ENCODE measurements at places on chromosomes 6 and 20.
A peak's percentile ranks its signal among the peaks of the same experiment; 100 is the strongest.

- DNase-seq = no peak
Observed at GRCh38 chr6:166747644-166748595, 120.9 kb upstream of the RPS6KA2 start.

DNA sequence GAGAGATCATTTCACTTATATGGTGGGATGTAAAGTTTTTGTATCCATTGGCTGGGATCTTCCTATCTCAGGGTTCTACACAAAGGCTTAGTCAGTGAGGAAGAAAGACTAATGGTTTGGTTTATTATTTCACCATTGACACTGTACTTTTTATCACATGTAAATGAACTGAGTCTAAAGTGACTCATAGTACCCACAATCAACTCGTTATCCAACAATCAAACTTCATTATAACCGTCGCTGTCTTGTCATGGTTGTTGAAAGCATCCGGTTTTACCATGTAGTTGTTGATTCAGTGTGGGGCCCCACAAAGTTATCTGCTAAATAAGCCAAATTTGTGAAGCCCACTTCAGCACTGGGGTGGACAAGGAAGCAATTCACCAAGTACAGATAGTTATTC is 55.8 kb upstream of the MTRF1L start:
- no peak for DNase-seq

DNA sequence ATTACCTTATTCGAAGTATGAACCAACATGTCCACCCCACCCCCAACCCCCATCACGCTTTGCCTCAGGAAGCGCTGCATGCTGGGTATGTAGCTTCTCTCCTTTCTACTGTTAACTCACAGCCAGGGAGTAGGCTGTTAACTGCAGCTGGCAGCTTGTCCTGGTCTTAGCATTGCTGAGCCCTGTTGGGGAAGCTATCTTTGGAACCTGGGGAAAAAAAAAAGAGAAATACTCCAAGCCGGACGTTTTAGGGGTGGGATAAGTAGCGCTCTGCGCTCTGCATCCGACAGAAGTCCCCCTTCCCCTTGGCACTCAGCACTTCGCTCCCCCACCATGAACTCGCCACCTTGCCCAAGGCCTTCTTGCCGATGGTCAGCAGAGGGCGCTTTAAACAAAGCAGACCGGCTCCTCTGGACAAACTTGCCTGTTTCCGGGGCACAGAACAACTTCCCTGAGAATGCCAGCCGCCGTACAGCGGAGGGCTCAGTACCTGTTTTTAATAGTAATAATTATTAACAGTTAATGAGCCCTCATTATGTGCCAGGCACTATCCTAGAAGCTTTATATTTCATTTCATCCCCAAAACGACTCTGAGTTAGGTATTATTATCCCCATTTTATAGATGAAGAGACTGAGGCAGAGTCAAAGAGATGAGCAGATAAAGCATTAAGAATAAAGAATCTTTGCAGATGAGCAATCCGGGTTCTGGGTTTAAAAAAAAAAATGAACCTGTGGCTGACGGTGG is 35.2 kb upstream of the MDFI start:
- DNase-seq = peak; percentile 68

GRCh38 chr6:104601721-104602120 is 258.0 kb downstream of the HACE1 start:
- no peak for DNase-seq

DNA sequence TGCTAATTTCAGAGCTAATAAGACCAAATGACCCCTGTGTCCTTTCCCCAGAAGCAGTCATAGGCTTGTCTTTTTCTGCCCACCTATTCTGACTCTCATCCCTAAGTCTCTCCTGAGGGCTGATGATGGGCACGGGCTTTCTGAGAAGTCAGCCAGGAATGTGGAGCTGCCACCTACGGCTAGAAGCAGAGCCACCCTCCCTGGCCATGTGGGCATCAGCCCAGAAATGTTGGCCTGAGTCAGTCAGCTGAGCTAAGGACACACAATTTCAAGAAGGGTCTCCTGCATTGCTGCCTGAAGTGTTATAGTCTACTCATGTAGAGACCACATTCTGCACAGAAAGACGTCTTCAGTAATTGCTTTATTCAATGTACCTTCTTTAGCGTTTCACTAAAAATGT is 17.1 kb downstream of the MYLIP start:
- no peak for DNase-seq

DNA sequence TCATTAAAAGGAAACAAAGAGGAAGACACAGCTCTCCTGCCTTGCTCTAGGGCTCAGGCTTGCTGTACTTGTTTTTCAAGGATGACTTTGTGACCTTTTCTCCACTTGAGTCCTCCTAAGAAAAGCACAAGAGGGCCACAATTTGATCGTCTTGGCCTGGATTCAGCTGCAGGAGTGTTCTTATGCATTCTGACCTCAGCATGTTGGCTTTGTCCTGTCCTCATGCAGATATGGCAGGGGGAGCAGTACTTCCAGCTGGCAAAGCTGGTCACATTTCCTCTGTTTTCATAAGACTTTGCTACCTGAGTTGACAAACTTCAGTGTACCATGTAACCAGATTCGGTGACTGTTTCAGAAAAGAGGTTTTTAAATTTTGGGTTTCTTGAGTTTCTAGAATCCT is 30.8 kb downstream of the KDM1B start:
- no peak for DNase-seq

DNA sequence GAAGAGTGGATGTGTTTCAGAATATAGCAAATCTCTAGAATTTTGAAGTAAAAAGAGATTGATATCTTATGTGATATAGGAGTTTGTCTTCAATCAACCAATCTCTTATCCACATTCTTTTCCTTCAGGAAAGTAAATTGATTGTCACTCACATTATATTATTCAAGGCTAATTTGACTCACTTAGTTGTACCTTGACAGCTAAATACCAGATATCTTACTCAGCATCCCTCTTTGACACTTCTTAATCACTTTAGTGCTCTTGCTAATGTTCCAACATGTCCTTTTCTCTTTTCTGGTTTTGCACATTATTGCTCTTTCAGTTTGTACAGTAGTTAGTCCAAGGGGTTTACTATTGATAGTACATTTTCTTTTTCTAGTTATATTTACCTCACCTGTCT is 286.9 kb upstream of the PTCHD4 start:
- no peak for DNase-seq

- no peak for DNase-seq
Observed at GRCh38 chr6:39850736-39851297, 58.6 kb downstream of the DAAM2 start.

- no peak for DNase-seq
Observed at GRCh38 chr20:48761023-48761785, 66.6 kb downstream of the PREX1 start.

DNA sequence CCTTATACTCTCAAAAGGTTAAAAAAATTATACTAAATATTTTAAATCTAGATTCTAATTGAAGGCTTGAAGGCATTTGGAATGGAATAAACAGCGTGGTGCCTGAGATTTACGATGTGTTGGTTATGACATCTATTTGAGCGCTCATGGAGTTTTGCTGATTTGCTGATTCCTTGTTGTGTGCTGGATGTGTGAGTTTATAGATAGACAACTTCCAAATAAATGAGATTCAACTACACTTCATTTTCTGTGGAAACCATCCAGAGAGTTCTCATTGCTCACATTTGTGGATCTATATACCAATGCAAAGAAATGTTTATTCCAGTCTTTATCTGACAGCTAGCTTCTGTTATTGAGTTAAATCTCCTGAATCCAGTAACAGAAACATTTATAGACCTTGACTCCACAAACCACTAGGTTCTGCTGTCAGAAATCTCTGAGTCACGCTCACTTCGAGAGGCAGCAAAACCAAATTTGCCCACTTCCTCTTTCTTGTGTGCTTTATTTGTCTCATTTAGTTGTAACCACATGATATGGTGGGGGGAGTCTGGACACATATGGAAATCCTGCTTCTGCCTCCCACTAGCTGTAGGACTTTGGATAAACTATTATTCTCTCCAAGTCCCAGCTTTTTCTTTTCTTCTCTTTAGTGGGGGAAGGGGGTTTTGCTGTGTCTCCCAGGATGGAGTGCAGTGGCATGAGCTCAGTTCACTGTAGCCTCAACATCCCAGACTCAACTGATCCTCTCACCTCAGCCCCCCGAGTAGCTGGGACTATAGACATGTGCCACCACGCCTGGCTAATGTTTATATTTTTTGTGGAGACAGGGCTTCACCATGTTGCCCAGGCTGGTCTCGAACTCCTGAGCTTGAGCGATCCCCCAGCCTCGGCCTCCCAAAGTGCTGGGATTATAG is 54.5 kb downstream of the IPCEF1 start:
- peak; percentile 32 for DNase-seq

GRCh38 chr6:13164291-13164690 is 164.0 kb downstream of the TBC1D7 start:
- no peak for DNase-seq

- no peak for DNase-seq
Observed at GRCh38 chr6:139766796-139767195, 392.3 kb upstream of the CITED2 start.

DNA sequence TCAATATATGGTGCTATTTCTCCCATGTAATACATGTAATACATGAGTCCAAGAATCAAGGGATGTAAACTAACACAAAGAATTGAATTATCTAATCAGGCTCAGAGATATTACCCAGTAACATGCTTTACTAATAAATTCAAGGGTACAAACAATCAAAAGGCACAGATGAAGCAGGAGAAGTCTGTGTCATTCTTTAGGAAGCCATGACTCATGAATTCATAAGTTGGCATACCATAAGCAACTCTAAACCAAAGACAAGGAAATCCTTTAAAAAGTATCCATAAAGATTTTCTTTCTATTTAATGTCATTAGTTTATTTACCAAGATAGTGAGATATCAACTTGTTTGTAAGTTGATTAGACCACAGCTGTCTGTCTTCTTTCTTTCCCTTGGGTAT is 446.0 kb upstream of the IMPG1 start:
- DNase-seq = no peak

- no peak for DNase-seq
Observed at GRCh38 chr6:166779381-166779780, 152.3 kb upstream of the RPS6KA2 start.

GRCh38 chr6:116287689-116288282 is 8.1 kb upstream of the TSPYL1 start:
- DNase-seq = no peak

GRCh38 chr6:18323935-18324705 is 59.8 kb upstream of the DEK start:
- no peak for DNase-seq

GRCh38 chr6:156857573-156857972 is 80.4 kb downstream of the ARID1B start:
- peak; percentile 36 for DNase-seq

GRCh38 chr20:57395111-57395966 is 4.1 kb downstream of the RBM38 start:
- no peak for DNase-seq

DNA sequence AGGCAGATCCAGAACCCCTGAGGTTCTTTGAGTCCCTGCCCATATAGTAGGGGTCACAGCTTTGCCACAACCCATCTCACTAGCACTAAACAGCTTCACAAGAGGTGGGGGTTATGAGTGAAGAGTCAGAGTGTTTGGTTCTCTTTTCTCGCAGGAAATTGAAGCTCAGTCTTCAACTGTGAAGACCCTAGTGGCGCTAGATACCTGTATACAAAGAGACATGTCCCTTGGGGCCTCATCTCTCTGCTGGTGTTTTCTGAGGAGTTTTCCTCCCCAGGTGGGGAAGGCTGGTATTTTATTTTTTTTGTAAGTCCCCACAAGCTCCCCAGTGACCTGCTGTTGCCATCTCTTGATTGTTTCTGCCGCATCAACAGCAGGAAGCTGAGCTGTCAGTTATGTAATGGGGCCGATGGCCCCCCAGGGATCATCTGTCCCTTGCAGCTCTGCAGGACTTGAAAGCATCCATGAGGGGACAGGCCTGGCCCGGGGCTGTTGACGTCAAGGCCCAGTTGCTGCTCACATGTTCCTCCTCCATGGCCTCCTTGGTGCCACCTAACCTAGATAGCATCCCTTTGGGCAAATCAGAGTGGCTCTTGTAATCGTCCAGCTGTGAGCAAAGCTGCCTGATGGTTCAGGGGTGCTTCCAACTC is 23.1 kb downstream of the STK35 start:
- DNase-seq = no peak

DNA sequence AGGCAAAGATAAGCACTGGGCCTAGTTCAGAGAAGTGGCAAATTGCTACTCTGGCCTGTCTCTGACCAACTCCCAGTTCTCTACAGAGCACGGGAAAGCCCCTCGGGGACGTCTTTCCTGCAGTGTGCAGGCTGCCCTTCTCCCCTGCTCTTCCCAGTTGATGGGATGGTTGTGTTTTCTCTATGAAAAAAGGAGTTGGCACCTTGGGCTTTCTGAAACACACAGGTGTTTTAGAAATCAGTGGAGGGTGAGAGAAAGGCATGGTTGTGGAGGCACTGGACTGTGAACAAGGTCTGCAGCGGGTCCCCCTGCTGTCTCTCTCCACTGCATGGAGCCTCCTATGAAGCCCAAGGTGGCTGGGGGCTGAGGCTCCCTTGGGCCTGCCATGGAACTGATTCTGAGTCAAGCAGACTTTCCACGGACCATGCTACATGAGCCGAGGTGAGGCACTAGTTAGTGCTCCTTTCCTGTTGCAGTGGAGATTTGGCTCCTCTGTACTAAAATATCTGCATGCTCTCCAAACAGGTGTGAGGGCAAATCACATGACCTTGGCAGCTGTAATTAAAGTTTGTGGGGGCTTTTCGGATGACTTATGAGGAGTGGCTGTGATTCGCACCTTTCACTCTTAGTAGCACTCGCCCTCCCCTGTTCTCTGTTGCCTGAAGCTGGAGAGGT is 16.3 kb downstream of the GTSF1L start:
- DNase-seq = no peak

GRCh38 chr20:6045566-6045965 is 8.3 kb downstream of the LRRN4 start:
- DNase-seq = no peak

Measured in T-helper 2 cell treated with Interferon-gamma antibody and Interleukin-4, amounts not matched to agents 5 μg/mL and 100 μg/mL, for 36 hours (primary cell).